ENCODE measurements at places on chromosomes 1 and 21. TPM values are rescaled to one million over a fixed set of nuclear protein-coding genes. Genes with fewer than 3 reads are reported as not detected.

DNA sequence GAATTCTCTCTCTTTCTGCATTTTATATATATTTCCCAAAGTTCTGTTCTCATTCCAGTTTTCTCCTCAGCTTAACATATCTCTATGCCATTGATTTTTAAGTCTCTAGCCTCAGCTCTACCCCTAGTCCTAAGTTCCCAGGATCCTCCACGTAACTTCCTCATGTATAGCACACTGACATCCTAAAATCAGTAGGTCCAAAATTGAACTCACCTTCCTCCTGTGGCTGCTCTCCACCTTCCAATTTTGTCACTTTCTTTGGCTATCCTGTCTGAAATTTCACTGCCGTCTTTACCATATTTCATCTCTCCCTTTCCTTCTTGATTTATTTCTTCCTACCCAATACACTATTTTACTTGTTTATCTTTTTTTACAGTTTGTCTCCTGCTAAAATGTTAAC is 1.5 kb downstream of the SLAMF6 start:
- DNase-seq, result no peak
- peak overlapping the region; percentile 84 for H3K4me3 ChIP-seq
- H3K27ac ChIP-seq, result peak overlapping the region; percentile 93
- peaks cover 70% of the 10 kb centered on the region for H3K4me1 ChIP-seq

DNA sequence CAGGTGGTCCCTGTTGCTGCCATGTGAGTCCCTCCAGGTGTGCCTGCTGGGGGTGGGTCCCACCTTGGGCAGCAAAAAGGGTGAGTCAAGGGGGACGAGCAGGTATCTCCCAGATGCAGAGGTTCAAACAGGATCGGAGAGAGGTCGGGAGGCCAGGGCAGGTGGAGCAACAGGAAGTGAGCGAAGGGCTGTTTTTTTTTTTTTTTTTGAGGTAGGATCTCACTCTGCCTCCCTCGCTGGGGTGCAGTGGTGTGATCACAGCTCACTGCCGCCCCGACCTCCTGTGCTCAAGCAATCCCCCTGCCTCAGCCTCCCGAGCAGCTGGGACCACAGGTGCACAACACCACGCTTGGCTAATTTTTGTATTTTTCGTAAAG is 39.4 kb downstream of the SLC2A7 start:
- H3K4me3 ChIP-seq, result peak overlapping the region; percentile 41
- H3K27ac ChIP-seq, result peak overlapping the region; percentile 75
- no peaks in the 10 kb centered on the region for H3K36me3 ChIP-seq
- peaks cover 55% of the 10 kb centered on the region for H3K4me1 ChIP-seq
- H3K27me3 ChIP-seq, result peaks cover 5% of the 10 kb centered on the region
- DNase-seq, result no peak

- H3K36me3 ChIP-seq, result no peaks in the 10 kb centered on the region
- H3K4me1 ChIP-seq, result no peaks in the 10 kb centered on the region
- no peak for DNase-seq
- no peak overlapping the region for H3K27ac ChIP-seq
- H3K27me3 ChIP-seq, result peaks cover 10% of the 10 kb centered on the region
Observed at GRCh38 chr1:18751425-18751824, 108.0 kb downstream of the TAS1R2 start.

- DNase-seq, result no peak
- H3K27ac ChIP-seq, result no peak overlapping the region
- H3K4me1 ChIP-seq, result no peaks in the 10 kb centered on the region
- H3K36me3 ChIP-seq, result peaks cover 3% of the 10 kb centered on the region
- no peak overlapping the region for H3K4me3 ChIP-seq
- H3K27me3 ChIP-seq, result peaks cover 6% of the 10 kb centered on the region
Observed at GRCh38 chr1:197961449-197961848, 44.3 kb downstream of the LHX9 start.

GRCh38 chr1:209802780-209803152 is 3.2 kb downstream of the IRF6 start:
- DNase-seq, result no peak
- H3K36me3 ChIP-seq, result no peaks in the 10 kb centered on the region
- no peak overlapping the region for H3K4me3 ChIP-seq
- H3K27me3 ChIP-seq, result peaks cover 26% of the 10 kb centered on the region
- no peak overlapping the region for H3K27ac ChIP-seq

DNA sequence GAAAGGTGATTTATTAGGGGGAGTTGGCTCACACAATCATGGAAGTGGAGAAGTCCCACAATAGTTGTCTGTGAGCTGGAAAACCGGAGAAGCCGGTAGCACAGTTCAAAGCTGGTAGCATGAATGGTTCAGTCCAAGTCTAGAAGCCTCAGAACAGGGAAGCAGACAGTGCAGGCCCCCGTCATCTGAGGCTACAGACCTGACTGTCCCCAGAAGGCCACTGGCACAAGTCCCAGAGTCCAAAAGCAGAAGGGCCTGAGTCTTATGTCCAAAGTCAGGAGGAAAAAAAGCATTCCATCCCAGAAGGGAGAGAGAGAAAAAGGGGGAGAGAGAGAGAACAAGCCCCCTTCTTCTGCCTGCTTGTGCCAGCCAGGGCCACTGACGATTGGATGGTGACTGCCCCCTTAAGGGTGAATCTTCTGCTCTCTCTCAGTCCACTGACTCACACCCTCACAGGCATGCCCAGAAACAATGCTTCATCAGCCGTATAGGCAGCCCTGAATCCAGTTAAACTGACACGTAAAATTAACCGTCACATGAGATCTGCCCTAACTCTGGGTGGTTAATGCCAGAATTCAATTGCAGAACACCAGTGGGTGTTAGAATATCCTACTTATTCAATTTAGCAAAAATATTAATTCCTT is 49.3 kb upstream of the POU2F1 start:
- no peak overlapping the region for H3K4me3 ChIP-seq
- H3K27me3 ChIP-seq, result peaks cover 26% of the 10 kb centered on the region
- no peaks in the 10 kb centered on the region for H3K4me1 ChIP-seq
- no peak overlapping the region for H3K27ac ChIP-seq
- H3K36me3 ChIP-seq, result no peaks in the 10 kb centered on the region

DNA sequence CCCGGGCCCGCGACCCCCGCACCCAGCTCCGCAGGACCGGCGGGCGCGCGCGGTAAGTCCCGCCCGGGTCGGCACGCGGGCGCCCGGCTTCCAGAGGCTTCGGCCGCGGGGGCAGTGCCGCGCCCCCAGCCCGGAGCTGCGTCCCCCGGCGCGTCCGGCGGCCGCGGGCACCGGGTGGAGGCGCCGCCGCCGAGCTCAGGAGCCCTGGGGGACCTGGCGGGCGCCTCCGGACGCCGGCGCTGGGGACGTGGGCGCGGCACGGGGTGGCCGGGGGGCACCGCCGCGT is 227 bp downstream of the NBL1 start:
- no peak for DNase-seq
- peaks cover 35% of the 10 kb centered on the region for H3K4me1 ChIP-seq
- peak overlapping the region; percentile 90 for H3K4me3 ChIP-seq

- peaks cover 3% of the 10 kb centered on the region for H3K36me3 ChIP-seq
- H3K27me3 ChIP-seq, result no peaks in the 10 kb centered on the region
- DNase-seq, result no peak
Observed at GRCh38 chr1:110241516-110241915, 31.4 kb downstream of the KCNC4 start.

GRCh38 chr1:150149271-150150132 is at the start of gene PLEKHO1:
Gene PLEKHO1 (plus strand): TSS chr1:150149916. CDS start chr1:150150258, 342 bp downstream.
- peak within 1 kb of the TSS; percentile 93 for H3K27ac ChIP-seq
- H3K4me3 ChIP-seq, result peak within 1 kb of the TSS; percentile 86
- peaks cover 1% of the 10 kb centered on the region for H3K27me3 ChIP-seq
- H3K36me3 ChIP-seq, result peaks cover 53% of the 10 kb centered on the region
- DNase-seq, result peak; percentile 87
- H3K4me1 ChIP-seq, result peaks cover 66% of the 10 kb centered on the region

DNA sequence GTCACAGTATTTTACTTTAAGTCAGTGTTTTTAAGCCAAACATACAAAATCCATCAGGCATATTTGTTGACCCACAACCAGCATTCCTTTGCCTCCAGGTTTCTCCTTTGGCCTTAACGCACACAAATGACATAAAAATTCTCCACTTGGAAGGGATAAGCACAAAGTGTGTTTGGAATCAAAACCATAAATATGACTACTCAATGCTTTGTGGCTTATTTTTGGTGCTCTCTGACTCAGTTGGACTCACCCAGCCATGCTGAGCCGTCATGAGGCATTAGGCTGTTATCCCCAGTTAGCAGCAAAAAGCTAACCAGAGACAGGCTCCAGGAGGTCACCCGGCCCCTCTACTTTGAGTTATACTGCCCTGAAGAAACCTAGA is 948 bp downstream of the PRUNE1 start:
- peaks cover 3% of the 10 kb centered on the region for H3K36me3 ChIP-seq
- DNase-seq, result no peak
- H3K27ac ChIP-seq, result peak overlapping the region; percentile 83
- peaks cover 66% of the 10 kb centered on the region for H3K4me1 ChIP-seq
- peak overlapping the region; percentile 93 for H3K4me3 ChIP-seq

GRCh38 chr1:71583756-71584155 is 502.9 kb upstream of the ZRANB2 start:
- H3K4me1 ChIP-seq, result no peaks in the 10 kb centered on the region
- no peak overlapping the region for H3K4me3 ChIP-seq
- H3K27ac ChIP-seq, result no peak overlapping the region
- no peak for DNase-seq
- no peaks in the 10 kb centered on the region for H3K27me3 ChIP-seq

DNA sequence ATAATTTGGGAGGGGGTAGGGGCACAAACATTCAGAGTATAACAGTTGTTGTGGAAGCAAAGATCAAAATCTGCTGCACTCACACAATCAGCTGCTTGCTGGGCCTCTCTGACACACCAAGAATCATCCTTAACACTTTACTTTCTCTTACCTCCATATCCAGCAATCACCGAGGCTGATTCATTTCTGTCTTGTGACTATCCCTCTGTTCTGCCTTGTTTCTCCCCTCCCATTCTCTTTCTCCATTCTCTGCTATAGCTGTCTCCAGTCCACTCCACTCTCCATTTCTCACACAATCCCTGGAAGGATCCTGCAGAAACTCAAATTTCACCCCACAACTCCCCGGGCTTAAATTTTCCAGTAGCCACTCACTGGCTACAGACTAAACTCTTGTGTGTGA is 91.8 kb upstream of the NGF start:
- peaks cover 4% of the 10 kb centered on the region for H3K27me3 ChIP-seq
- H3K4me1 ChIP-seq, result no peaks in the 10 kb centered on the region
- H3K27ac ChIP-seq, result no peak overlapping the region
- DNase-seq, result no peak

DNA sequence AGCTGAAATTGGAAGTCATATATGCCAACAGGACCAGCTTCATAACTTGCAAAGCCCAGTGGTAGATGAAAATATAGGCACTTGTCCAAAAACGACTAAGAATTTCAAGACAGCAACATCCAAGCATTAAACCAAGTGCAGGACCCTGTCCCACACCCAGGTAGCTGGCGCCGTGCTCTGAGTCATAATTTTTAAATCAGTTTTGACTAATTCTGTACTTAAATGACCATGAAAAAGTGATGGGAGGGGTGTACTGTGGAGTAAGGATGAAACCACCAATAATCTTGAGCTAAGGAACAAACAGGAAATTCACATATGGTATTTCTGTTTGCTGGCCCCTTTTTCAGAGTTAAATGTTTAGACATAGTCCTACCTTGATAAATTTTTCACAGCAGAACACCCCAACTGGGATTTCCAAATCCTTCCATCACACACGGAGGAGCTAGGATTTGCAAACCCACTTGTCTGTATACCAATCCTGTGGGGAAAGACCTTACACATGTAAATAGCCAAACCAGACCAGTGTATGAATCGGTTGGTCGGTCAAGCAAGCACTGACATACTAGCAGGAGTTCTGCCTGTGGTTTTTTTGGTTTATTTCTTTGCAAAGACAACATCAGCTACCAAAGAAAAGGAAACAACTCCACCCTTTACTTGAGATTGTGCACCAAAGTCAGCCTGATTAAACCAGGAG is 235.7 kb upstream of the RAB4A start:
- peaks cover 69% of the 10 kb centered on the region for H3K4me1 ChIP-seq
- H3K36me3 ChIP-seq, result peaks cover 13% of the 10 kb centered on the region
- H3K27me3 ChIP-seq, result peaks cover 13% of the 10 kb centered on the region
- no peak for DNase-seq
- H3K4me3 ChIP-seq, result no peak overlapping the region

DNA sequence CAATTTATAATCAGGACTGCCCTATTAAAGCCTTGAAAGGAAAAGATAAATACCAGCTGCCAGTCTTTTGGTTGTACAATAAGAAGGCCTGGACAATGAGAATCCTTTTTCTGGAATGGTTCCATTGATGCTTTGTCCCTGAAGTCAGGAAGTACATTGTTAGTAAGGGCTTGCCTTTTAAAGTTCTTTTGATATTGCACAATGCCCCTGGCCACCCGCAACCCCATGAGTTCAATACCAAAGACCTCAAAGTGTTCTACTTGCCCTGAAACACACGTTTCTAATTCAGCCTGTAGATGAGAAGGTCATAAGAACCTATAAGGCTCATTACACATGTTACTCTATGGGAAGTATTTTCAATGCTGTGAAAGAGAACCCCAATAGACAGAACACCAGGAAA is 112.1 kb downstream of the OLFM3 start:
- no peak overlapping the region for H3K4me3 ChIP-seq
- no peaks in the 10 kb centered on the region for H3K4me1 ChIP-seq
- no peaks in the 10 kb centered on the region for H3K36me3 ChIP-seq
- H3K27ac ChIP-seq, result no peak overlapping the region

- peak; percentile 60 for DNase-seq
- peaks cover under 1% of the 10 kb centered on the region for H3K27me3 ChIP-seq
- peaks cover 42% of the 10 kb centered on the region for H3K4me1 ChIP-seq
- H3K27ac ChIP-seq, result peak overlapping the region; percentile 92
Observed at GRCh38 chr21:43866260-43866629, 1.2 kb downstream of the AGPAT3 start.

GRCh38 chr1:86703696-86704457 is 499 bp upstream of the SH3GLB1 start:
- H3K36me3 ChIP-seq, result peaks cover 16% of the 10 kb centered on the region
- peak overlapping the region; percentile 93 for H3K27ac ChIP-seq
- H3K4me3 ChIP-seq, result peak overlapping the region; percentile 91
- no peak for DNase-seq

DNA sequence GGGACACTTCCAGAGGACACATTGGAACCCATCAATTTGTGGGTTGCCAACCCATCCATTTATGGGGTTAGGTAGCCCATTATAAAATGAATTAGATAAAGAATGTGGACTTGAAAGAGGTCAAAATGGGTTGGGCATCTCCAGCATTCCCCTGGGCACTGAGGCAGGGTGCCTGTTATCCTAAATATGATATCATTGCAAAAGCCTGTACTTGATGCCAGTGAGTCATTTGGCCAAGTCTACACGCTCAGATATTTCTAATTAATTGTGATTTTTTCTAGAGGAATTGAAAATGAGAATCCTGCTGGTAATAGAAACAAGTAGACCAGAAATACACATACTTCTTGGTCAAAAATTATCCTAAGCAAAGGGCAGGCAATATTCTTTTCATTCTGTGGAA is 21.9 kb upstream of the NBL1 start:
- no peak for DNase-seq
- H3K36me3 ChIP-seq, result peaks cover 34% of the 10 kb centered on the region
- no peak overlapping the region for H3K4me3 ChIP-seq

GRCh38 chr1:176469450-176470010 is 6.6 kb downstream of the PAPPA2 start:
- no peaks in the 10 kb centered on the region for H3K4me1 ChIP-seq
- no peaks in the 10 kb centered on the region for H3K36me3 ChIP-seq
- no peak for DNase-seq
- no peaks in the 10 kb centered on the region for H3K27me3 ChIP-seq

GRCh38 chr1:171645553-171646248 is 6.8 kb downstream of the MYOC start:
- H3K36me3 ChIP-seq, result no peaks in the 10 kb centered on the region
- H3K4me1 ChIP-seq, result peaks cover 5% of the 10 kb centered on the region
- H3K27ac ChIP-seq, result no peak overlapping the region
- H3K4me3 ChIP-seq, result no peak overlapping the region
- DNase-seq, result no peak

ZNF697 gene
- 0.15 TPM for total RNA-seq

YBEY gene
- total RNA-seq, result 10.8 TPM

RNF19B gene
- 42.9 TPM for total RNA-seq

PANK4 gene
- 71.7 TPM for total RNA-seq

SMIM12 gene
- total RNA-seq, result 48.5 TPM

CD244 gene
- total RNA-seq, result 2.3 TPM

Data from activated CD4-positive, alpha-beta memory T cell treated with anti-CD3 and anti-CD28 coated beads, Interleukin-2, amount 10 ng/mL, durations not matched to agents 7 days and 5 days (primary cell).